Panc1 (cell line): ENCODE measurements at places on chromosomes 11 and 22. TPM values are rescaled to one million over a fixed set of nuclear protein-coding genes. Genes with fewer than 3 reads are reported as not detected.

- DNase-seq = no peak
Observed at GRCh38 chr22:22178992-22179391, 65.6 kb upstream of the VPREB1 start.

Gene SAA4
- not detected for total RNA-seq

Gene PVALB
- total RNA-seq = not detected

GRCh38 chr11:120867531-120867930 lies 156.4 kb upstream of the TBCEL start:
- no peak for DNase-seq

DNA sequence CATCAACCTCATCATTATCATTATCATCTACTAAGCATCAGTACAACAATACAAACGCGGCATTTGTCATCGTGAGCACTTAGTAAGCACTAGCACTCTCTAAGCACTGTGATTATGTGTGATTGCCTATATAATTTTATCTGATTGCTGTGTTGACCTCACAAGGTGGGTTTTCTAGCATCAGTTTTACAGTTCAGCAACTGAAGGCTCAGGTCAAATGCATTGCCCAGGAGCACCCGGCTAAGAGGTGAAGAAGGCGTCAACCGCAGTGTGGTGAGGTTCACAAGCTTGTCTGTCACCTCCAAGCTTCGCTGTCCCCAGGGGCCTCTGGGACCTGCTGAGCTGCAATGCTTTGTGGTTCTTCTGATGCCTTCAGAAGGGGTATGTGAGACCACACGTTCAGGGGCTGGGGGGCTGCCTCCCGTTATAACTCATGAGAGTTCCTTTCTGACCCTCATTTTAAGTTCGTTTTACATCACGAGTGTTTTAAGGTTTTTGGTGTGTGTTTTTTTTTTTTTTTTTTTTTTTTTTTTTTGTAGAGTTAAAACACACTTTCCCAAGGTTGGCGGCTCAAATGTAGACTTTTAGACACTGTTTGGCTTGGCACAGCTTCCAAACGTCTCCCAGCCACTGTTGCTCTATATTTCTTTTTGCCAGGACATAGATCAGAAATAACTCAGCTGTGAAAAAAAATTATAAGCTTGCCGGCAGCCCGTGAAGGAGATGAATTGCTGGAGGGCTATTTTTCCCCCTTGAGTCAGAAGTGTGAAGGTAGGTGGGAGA lies 33.8 kb upstream of the SCUBE1 start:
- DNase-seq = no peak

- no peak for DNase-seq
Observed at GRCh38 chr11:62678433-62678769, 472 bp downstream of the UBXN1 start.

DNA sequence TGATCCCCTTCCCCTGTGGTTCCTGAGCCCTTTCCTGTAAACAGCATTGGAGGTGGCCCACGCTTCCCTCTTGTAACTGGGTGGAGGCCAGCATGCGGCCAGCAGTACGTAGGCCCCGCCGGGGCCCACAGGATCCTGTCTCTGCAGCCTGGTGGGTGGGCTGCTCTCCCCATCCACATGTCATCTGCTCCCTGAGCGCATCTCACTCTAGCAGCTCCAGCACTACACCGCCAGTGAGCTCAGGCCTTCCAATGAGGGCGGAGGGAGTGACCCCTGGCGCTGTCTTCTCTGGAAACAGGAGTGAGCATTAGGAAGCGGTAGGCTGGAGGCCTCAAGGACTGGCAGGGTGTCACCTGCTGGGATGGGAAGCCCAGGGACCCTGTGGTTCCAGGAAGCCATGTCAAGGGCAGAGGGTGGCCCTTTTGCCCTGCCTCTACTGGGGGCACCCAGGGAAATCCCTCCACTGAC lies 363.9 kb downstream of the TBC1D22A start:
- no peak for DNase-seq

Gene TBX10
- not detected for total RNA-seq

Gene OR6A2
- total RNA-seq = 0.15 TPM

Gene ART1
- total RNA-seq = not detected

DNA sequence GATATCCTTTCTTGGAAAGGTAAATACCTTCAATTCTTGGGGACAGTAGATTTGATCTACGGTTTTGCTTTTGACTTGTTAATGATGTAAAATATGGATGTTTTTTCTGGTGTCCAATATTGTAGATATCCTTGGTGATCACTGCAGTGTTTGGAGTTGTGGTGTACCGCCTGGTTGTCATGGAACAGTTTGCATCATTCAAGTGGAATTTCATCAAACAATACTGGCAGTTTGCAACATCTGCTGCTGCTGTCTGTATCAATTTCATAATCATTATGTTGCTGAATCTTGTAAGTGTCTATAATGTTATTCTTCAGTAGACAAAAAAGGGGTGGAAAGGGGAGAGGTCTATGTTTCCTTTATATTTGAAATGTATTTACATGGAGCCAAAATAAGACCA lies 27.4 kb upstream of the MUC15 start:
- no peak for DNase-seq

Gene TEX54
- not detected for total RNA-seq

- DNase-seq = no peak
Observed at GRCh38 chr11:128434818-128435217, 152.5 kb downstream of the ETS1 start.

DNA sequence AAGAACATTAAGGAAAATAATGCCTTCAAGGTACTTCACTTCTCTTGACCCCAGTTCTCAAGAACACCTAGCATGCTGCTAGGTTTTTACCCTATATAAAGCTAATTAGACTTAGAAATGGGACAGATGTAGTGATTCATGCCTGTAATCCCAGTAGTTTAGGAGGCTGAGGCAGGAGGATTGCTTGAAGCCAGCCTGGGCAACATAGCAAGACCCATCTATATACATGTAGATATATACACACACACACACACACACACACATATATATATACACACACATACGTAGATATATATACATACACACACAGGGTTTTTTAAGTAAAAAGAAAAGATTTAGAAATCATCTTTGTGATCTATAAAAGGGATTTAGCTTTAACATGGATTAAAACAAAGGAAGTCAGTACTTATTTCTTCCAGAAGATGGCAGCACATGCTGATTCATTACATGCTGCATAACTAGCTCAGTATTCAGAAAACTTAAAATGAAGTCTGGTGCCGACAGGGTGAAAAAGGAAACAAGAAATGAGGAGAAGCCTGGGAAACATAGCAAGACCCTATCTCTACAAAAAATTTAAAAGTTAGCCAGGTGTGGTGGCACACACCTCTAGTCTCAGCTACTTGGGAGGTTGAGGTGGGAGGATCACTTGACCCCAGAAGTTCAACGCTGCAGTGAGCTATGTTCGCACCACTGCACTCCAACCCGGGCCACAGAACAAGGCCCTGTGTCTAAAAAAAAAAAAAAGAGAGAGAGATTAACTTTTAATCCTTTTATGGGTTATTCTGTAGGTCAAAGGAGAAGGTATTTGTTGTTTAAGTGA lies 28.5 kb upstream of the RBX1 start:
- peak; percentile 30 for DNase-seq

DNA sequence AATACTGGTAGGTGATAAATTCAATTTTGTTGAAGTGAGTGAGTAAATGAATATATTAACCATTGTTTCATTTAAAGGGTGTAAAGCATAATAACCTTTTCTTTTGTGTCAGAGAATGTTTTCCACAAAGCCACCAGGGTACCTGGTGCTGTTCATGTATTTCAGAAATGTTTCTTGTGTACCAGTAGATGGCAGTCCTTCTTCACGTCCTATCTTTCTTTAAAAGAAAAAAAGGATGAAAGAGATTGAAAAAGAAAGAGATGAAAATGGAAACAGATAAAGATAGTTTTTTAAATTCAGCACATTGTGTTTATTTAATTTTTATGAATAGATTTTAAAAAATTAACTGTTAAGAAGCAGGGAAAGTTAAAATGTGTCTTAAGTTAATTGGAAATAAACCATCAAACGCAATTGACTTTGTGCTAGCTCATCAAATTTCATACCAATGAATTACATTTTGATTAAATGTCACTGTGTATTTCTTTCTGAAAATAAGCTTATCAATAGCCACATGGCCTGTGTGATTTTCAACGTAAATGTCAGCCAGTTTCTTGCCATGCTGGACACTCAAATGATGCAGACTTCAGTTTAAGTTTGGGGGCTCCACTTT lies 65.5 kb upstream of the CHORDC1 start:
- DNase-seq = peak; percentile 5

DNA sequence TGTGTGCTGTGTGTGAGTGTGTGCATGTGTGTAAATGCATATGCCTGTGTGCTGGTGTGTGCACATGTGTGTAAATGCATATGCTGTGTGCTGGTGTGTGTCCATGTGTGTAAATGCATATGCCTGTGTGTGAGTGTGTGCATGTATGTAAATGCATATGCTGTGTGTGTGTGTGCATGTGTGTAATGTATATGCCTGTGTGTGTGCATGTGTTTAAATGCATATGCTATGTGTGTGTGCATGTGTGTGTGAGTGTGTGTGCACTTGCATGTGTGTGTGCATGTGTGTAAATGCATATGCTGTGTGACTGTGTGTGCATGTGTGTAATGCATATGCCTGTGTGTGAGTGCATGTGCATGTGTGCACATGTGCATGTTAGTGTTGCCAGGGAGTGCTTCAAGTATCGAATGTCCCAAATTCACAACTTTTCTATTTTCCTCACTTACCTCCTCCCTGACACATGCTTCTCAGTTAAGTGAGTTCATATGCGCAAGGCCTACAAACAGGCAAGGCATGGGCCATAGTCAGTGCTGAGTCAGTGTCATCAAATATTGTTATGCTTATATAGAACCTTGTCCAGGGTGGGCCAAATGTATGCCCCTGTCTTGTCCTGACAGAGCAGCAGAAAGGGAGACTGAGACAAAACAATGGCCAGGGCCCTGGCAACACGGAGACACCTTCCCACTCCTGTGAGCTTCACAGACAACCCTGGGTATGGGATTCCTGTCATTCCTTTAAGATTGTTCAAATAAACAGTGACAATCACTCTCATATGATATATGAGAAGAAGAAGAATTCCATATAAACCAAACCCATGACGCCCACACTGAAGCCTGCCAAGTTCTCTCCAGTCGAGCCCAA lies 38.6 kb downstream of the GGTLC2 start:
- DNase-seq = no peak
